ENCODE measurements at places on chromosomes 6 and 20.

GRCh38 chr20:10856237-10857015 lies 182.6 kb upstream of the JAG1 start:
- no peak for DNase-seq

DNA sequence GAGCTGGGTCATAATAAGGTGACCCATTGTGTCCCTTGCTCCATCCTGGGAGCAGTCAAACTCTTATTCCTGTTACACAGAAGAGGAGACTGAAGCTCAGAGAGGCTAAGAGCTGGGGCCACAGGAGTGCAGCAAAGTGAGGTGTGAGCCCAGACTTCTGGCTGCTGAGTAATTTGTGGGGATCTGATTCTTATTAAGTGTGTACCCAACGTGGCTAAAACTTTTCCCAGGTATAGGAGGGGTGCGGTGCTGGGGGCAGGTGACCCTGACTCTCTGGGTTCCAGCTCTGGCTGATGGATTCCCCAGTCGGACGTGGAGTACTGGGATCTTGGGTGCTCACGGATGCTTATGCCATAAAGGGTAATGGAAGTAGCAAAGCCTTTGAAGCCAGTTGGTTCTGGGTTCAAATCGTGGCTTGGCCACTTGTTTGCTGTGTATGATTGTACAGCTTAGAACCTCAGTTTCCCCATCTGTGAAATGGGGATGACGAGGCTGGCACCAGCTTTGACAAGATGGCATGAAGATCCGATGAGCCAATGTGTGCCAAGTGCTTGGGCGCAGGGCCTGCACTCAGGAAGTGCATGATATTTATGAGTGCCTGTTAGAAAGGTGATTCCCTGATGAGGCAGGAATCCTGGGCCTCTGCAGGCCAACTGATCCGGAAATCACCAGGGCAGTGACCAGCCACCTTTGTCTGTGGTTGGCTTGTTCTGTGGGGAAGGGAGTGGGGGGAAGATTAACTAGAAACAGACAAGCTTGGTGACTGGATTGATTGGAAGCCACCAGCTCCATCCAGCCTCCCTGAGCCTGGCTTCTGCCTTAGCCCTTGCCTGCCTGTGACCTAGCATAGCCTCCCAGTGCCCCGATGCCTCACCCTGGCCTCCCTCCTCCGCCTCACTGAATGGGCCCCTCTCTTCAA lies 6.0 kb downstream of the SRC start:
- DNase-seq, result no peak

GRCh38 chr6:128149796-128150195 lies 248.9 kb upstream of the THEMIS start:
- DNase-seq, result no peak

DNA sequence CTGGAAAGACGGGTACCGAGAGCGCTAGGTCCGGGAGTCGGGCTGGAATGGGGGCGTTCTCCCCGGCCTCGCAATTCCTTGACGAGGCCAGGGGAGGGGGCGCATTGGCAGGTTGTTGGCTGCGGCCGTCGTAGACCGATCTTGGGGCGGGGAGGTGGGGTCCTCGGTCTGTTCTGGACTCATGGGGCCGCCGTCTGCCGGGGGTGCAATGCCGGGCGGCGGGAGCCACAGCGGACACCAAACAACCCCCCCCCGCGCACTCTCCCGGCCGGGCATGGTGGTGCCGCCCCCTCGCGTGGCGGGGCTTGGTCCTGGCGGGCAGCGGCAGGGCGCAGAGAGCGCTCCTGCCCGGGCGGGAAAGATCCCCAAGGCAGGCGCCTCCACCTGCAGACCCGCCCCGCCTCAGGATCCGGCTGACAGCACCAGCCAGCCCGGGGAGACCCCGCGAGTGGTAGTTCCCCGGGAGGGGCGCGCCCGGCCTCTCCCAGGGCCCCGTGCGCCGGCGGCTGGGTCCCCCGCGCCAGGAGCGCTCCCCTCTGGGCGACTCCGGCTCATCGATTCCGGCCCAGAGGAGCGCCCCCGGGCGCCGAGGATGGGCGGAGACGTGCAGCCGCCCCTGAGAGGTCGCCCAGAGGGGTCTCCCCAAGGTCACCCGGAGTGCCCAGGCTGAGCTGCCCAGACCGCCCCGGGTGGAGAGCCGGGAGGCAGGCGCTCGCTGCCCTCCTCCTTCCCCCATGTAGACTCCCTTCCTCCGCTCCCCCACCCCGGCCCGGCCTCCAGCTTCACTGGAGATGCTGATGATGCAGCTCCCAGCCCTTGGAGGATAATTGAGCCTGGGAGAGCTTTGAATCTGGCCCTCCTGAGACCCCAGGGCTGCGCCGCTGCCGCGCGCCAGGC lies 709 bp downstream of the PPP1R16B start:
- DNase-seq, result peak; percentile 26

DNA sequence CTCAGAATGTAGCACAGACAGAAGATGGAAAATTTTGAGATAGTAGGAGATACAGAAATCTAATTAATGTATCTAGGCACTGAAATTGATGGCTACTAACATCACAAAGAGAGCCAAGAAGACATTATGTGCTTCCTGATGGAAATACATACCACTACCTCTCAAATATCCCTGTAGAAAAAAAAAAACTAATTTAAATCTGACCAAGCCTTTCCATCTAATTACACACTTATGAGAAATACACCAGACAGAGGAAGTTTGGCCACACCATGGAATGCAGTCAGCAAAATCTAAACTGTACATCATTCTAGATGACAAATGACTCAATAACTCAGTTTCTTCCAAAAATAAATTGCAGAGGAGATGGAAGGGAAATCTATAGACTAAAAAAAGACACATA lies 18.9 kb downstream of the VPS52 start:
- no peak for DNase-seq

DNA sequence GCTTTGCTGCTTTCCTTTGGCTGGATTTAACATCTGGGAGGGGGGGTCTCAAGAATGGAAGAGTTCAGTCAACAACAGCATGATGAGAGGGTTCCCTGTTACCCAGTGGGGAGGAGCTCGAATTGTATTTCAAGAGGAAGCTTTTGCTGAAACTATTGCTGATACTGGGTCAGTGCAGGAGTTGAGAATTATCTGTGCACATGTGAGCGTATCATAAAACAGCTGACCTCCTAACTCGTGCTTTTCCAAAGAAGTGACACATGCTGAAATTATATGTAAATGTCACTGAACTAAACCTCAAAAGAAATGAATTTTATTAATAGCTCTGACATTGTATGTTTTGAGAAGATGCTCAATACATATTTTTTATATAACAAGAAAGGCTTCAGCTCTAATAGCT lies 96.3 kb downstream of the PHF3 start:
- no peak for DNase-seq

DNA sequence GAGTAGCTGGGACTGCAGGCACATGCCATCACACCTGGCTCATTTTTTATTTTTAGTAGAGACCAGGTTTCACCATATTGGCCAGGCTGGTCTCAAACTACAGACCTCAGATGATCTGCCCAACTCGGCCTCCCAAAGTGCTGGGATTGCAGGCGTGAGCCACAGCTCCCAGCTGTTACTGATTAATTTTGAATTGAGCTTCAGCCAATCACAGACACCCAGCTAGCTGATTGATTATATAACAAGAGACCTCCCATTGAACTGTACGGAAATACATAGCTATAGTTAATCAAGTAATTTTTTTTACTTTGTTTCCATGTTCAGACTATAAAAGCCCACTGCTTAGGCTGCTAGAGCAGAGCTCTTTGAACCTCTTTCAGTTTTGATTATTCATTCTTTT lies 31.6 kb downstream of the PKIB start:
- DNase-seq, result no peak

GRCh38 chr6:22350109-22350508 lies 53.3 kb upstream of the PRL start:
- no peak for DNase-seq

- no peak for DNase-seq
These were observed 3.7 kb upstream of the RPP40 start for GRCh38 chr6:5007531-5007930.

DNA sequence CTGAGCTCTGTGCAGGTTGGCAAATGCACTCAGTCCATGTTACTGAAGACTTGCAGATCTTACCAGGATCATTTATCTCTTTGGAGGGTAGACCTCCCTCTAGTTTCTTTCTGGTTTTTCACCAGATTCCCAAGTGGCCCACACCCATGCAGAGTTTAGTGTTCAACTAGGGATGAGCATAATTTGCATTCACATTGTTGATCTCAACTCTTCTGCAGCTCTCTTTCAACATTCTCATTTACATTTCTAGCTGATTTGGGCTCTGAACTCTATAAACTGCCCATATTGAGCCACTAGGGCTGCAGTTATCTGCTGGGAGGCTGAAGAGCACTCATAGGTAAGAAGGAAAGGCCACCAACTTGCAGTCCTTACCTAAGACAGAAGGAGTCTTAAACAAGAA lies 17.9 kb upstream of the HLA-C start:
- no peak for DNase-seq

DNA sequence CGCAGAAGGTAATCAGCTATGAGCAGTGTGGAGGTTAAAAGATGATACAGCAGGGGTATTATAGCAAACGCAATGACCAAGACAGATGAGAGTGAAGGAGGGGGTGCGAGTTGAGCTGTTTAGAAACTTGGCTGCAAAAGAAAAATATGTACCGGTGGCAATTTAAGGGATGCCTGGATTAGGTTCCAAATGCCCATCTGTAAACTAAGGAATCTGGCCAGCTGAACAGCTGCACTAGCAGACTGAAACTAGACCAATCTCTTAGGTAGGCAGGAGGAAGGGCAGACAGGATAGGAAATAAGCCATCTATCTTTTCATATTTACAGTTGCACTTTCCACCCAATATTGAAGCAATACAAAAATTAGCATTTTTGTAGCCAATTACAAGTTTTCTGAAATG lies 407.6 kb downstream of the HTR1B start:
- no peak for DNase-seq

DNA sequence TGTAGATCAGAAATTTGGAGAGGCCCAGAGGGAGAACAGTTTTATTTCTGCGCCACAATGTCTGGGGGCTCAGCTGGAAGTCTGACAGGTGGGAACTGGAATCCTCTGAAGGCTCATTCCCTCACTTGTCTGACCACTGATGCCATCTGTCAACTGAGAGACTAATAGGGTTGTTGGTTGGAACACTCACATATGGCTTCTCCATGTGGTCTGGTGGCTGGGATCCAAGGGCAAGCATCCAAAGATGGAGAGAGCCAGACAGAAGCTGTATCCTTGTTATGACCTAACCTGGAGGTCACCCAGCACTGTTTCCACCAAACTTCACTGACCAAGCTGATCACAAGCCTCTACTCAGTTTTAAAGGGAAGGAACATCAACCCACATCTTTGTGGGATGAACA lies 117.9 kb upstream of the AKAP12 start:
- DNase-seq, result no peak

DNA sequence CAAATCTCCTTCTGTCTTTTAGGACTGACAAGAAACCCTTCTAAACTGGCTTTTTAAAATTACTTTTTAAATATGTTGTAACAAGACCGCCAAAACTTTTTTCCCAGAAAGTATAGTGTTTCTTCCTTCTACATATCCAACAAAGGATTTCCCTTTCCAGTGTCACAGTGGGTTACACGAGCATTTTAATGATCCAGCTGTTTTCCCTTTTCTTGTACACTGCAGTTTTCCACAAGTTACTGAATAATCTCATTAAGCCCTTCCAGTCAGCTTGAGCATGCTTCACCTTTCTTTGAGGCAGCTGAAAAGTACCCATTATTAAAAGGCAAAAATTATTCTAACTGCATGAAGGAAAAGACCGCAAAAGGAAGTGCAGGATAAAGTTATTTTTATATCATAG lies 48.6 kb downstream of the CD24 start:
- DNase-seq, result no peak

GRCh38 chr6:56370561-56371211 lies 123.3 kb upstream of the COL21A1 start:
- no peak for DNase-seq

- no peak for DNase-seq
These were observed 1.0 kb upstream of the HCK start for GRCh38 chr20:32050851-32051556.

- peak; percentile 23 for DNase-seq
These were observed 50.8 kb upstream of the FAM83D start for GRCh38 chr20:38875175-38875993.

GRCh38 chr6:163775313-163775712 lies 360.8 kb downstream of the QKI start:
- no peak for DNase-seq

DNA sequence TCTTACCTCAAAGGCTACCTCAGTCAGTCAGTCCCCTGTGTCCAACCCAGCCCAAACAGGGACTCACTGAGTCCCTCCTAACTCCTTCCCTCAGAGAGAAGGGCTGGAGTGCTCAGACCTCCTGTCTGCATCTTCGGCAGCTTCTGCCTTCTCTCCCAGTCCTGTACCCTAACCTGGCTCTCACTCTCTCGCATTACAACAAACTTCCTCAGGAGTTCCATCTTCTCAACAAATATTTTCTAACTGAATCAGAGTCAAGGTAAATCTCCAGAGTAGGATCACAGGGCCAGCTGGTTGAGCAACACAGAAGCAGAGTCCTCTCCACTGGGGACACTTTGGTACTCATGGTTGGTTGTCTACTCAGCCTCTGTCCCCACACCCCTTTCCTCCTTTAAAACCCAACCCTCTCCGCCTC lies 92.3 kb downstream of the MRPL14 start:
- DNase-seq, result no peak

- DNase-seq, result no peak
These were observed 184.3 kb downstream of the SOX4 start for GRCh38 chr6:21777846-21778245.

DNA sequence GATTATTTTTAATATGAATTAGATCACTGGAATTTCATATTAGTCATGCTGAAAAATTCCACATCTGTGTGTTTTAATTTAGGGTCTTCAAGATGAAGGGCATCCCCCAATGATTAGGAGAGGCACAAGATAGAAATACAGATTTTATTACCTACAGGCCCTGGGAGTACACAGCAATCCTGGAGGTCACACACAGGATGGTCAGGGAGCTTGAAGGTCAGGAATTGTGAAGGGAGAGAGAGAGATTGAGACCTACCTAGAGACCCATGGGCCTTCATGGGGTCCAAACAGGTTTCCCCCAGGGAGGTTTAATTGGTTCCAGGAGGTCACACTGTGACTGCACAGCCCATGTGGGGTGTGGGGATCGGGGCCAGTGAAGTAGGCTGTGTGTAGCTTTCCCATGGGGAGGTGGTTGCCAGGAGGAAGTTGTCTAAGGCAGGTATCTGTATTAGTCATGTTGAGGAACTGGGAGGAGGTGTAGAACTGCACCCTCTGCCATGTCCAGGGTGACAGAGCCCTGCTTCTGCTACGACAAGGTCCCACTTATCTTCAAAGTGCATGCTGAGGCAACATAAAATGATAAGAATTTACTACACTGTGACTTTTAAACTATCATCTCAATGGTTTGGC lies 18.3 kb downstream of the SNX9 start:
- DNase-seq, result no peak

DNA sequence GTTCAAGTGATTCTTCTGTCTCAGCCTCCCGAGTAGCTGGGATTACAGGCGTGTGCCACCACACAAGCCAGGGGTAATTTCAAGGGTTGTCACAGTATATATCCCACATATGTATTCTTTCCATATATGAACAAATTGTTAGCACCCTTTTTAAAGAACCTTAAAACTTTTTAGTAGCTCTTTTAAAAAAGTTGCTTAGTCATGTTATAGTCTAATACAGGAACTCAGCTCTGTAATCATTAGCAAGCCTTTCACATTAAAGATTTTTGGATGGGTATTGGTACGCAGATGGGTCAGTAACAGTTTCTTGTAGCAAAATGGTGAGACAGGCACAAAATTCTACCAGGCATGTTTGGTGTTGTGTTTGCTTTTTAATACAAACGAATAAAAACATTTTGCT lies 10.9 kb downstream of the AMD1 start:
- DNase-seq, result no peak

All from activated T-helper 9 cell treated with anti-CD3 and anti-CD28 coated beads, Interleukin-2, amount 50 U/mL, for 16 hours (primary cell).